HFF-Myc (cell line): ENCODE measurements at places on chromosomes 1 and 21.

DNA sequence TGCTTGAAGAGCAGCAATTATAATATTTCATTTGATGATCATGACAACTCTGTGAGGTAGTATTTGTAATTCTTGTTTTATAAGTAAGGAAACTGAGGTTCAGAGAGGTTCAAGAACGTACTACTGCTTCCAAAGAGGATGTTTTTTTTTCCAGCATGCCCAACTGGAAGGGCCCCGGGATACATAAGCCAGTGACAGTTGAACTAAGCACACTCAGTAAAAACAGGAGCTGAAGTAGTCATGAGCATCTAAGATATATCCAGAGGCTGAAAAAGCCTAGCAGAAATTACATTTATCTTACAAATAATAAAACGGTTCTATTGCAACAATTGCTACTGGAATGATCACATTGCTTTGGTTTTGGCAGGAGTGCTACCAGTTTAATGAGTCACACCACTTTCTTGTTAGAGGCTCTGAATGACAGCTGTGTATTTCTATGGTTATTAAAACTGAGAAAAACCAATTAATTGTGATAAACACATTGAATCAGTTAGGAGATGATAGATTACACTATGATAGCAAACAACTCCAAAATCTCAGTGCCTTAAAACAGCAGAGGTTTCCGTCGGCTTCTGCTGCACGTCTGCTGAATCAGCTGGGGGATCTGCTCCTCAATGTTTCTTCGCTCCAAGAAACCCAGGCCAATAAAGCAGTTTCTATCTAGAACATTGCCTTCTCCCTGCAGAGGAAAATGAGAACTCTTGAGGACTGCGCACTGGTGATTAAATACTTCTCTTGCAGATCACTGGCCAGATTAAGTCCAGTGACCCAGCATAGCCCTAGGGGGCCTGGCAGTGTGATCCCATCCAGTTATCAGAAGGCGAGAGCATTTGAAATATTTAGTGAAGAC is 522.7 kb downstream of the PLPP3 start:
- DNase-seq = no peak

DNA sequence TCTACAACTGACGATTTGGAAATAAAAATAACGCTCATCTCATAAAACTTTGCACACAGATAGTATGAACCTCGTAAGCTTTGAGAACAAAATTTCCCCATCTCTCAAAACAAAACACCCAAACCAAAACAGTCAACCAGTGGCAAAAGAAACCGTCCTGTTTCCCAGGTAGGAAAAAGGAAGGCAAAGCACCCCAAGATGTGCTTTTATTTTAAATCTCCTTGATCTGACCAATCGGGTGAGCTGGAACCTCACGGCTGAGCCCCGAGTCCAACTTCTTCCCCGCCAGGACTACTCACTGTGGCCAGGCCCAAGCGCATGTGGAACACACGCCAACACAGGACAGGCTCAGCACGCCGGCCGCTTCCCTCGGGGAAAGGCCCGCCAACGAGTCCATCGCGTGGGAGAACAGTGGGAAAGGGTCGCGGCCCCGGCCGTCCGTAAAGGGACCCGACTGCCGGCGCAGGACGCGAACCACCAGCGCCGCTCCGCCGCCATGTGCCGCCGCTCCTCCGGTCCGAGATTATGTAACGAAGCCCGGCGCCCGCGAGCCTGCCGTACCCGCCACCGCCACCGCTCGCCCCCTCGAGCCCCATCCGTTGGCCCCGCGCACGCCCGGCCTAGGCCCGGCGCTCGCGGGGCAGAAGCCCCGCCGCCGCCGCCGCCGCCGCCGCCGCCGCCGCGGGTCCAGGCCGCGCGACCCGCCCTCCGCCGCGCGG is 759 bp downstream of the AHCTF1 start:
- DNase-seq = no peak

DNA sequence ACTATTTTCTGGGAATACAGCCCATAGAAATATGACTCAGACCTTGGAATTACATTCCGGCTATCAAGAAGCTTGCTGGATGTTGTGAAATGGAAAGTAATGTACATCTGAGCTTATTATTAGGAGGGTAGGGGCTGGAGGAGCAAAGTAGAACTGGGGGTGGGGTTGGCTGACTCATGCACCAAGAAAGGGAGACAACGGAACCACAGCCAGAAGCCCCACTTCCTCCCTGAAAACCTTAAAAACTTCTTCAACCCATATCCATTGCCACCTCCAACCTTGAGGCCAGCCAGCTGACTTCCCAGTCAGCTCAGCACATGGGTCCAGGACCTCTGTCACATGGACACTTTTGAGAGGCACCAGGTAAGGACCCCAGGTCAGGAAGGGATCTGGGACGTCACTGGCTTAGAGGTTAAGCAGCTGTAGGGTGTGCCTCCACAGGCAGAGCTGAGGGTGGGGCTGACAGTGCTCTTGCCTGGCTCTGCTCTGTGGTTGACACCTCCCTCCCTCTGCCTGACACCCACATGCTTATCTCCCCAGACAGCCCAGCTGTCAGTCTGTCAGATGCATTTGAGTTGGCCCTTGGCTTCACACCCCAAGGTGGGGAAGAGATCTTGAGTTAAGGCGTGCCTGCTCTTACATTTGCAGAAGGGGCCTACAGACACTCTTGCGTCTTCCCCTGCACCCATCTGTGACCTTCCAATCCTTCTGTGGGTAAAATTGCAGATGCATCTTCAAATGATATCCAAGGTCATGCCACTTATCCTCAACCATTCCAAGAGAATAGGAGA is 5.7 kb upstream of the ZNF683 start:
- peak; percentile 90 for DNase-seq

- DNase-seq = no peak
Observed at GRCh38 chr1:57597036-57597435, 173.2 kb upstream of the DAB1 start.

DNA sequence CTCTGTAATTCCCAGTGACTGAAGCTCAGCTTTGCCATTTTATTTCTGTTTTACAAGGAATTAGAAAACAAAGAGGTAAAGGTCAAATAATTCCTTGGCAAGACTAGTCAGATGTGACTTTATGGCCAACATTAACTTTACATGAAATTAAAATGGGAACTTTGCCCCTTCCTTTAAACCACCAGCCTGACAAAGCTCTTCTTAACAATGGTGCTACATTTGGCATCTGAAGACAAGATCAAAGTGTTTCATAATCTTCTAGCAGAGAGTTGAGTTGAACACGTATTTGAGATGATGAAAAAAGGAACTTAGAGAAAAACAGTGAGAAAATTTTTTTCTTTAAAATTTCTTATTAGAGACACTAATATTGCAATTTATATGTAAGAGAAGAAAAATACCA is 193.8 kb downstream of the AK5 start:
- DNase-seq = no peak

DNA sequence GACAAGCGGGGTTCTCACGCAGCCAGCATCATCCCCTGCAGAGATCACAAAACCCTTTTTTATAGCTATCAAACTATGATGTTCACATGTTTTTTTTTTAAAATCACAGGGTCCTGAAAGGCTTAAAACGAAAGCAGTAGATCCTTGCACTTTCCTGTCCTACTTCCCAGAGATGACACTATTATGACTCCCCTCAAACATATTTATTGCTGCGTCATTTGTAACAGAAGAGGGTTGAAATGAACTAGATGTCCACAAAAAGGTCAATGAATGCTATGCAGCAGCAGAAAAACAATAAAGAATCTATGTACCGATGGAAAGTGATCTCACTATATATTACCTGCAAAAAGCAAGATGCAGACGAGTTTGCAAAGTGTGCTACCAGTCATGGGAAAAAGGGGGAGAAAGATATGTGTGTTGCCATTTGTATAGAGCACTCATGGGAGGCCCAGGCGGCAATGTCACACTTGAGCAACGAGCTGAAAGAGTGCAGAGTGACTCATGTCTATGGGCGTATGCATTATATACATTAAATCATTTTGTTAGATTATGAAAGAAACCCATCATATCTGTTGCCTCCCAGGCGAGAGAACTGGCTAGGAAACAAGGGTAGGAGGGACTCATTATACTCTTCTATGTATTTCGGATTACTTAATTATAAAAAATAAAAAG is 68.9 kb upstream of the PARP1 start:
- DNase-seq = no peak
